AG08395 (cell line): ENCODE measurements at places on chromosomes 2 and 18.

GRCh38 chr2:182870227-182870626, 3.8 kb upstream of the FRZB start:
- no peak for DNase-seq

DNA sequence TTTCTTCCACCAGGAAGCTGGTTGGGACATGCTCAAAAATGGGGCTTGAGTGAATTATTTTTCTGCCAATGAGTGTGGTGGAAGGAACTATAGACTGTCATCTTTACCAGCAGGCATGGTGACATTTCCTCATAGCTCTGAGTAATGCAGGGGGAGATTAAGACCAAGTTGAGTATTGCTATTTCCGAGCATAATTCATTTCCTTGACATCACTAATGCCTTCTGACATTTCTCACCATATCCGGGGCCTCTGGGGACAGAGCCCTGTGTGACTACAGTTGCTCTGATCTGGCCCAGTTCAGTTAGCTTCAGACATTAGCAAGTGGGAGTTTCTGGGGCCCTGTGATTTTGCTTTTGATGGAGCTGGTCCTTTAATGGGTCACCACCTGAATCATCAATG, 410.4 kb downstream of the MEIS1 start:
- peak; percentile 9 for DNase-seq

DNA sequence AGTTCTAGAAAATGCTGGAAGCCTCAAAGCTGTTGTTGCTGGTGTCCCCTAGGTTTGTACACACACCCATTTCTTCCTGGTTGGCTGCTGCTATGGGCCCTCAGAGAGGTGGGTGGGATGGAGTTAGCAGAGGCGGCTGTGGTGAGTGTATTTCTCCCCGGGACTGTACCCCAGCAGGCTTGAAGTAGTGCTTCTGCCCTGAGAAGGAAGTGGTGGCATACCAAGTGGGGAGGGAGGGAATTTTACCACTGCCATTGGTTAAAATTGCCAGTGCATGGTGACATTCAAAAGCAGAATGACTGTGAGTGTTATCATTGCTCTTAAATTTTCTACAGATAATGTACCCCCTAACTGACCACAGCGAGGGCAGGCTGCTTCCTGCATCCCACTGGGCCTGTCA, 125.6 kb upstream of the CAPN13 start:
- no peak for DNase-seq

DNA sequence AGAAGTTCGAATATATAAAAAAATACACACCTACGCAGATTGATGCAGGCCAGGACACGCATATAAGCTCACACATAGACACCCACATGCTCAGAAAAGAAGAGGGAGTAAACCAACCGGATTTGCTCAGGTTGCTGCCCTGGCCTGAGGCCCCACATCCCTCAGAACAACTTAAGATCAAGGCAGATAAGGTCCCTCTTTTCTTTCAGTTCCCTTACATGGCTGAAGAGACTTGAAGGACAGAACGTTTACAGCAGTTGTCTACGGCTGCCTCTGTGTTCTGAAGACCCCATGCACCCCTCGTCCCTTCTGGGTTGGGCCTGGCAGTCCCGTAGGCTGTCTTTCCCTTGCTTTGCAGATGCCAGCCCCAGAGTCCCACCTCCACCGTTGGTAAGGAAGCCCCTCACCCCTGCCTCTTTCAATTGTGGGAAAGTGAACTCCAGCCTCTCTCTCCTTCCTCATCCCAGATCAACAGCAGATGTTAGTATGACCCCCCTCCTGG, 4.3 kb upstream of the NAGK start:
- no peak for DNase-seq

DNA sequence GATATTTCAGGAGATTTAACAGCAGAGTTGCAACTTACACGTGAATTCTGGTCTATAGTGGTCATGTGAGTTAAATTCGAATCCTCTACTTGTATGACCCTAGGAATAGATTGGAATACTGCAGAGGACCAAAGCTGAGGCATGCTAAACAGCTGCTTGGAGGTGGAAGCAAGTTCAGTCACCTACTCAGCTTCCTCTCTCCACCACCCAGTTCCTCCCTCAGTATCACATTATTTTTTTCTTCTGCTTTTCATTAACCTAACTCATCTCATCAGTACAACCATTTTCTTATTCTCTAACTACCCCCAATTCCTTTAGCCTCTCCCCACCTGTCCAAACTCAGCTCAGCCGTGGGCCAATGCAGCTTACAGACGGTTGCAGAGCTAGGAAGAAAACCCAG, 385.5 kb downstream of the SETBP1 start:
- no peak for DNase-seq

- DNase-seq: no peak
Measured at GRCh38 chr2:46552079-46552478, 72.7 kb downstream of the TMEM247 start.

- DNase-seq: no peak
Measured at GRCh38 chr18:48572402-48573126, 33.7 kb downstream of the CTIF start.

DNA sequence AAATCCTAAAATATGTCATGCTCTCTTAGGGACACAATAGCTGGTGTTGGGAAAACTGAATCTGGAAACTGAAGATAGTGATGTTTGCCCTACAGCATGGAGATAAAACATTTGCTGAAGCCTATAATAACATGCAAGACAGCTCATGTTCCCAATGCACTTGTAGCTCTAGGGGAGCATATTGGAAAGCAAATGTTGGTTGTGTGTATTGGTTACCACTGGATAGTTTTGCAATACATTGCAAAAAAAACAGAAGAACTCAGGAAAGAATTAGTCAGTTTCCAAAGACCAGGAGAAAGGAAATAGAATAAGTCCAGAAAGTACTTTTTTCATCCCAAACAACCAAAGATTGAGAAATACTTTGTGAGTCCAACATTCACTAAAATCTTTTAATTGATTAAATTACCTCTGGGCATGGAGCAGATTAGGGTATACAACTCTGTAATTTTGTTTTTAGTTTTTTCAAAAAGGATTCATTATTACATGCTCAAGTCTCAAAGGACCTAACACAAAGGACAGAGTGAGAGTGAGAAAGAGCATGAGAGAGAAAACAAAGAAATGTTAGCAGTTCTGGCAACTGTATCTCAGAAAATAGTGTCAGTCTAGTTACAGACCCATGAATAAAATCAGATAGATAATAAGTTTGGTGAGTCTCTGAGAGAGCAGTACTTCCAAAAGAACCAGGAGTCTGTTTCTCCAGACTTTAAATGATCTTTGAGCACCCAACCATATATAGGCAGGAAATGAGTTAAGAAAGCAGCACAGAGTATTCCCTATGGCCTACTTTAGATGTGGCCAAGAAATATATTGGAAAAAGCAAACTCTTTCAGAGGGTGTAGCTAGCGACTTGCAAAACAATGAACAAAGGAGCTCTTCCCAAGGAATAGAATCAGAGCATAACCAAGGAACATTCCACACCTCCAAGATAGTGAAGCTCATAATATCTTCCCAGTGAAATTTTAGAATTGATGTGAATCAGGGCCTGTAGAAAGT, 36.6 kb upstream of the COL3A1 start:
- peak; percentile 43 for DNase-seq

DNA sequence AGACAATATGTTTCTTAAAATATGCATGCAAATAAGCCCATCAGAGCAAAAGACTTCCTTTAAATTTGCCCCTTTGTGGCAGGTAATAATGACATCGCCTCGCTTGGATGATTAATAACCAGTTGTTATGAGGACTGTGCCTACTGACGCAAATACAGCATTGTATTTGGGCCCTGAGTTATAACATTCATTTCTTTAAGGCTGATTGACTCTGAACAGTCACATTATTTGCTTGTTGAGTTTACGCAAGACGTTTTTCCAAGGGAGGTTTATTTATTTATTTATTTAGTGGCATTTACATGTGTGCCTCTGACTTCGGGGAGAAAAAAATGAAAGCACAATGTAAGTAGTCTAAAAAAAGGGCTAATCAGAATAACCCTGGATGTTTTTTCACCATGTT, 88.3 kb downstream of the SLC8A1 start:
- DNase-seq: no peak

- DNase-seq: peak; percentile 57
Measured at GRCh38 chr2:180124273-180125139, 117.4 kb upstream of the CWC22 start.

DNA sequence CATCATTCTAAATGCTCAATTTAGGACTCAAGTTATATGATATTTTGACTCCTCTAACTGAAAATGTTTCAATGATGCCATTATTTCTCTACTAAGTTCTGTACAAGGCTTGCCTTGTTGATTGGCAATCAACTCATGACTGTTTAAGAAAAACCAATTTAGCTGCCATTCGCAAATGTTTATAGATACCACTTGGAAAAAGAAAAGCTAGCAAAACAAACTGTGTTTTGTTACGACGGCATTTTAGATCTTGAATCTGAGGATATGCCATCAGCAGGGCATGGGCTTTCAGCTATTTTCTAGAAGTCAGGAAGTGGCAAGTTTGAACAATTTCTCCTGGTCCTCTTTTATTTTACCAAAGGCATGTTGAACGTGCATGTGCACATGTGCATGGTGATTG, 65.3 kb downstream of the MREG start:
- DNase-seq: no peak

DNA sequence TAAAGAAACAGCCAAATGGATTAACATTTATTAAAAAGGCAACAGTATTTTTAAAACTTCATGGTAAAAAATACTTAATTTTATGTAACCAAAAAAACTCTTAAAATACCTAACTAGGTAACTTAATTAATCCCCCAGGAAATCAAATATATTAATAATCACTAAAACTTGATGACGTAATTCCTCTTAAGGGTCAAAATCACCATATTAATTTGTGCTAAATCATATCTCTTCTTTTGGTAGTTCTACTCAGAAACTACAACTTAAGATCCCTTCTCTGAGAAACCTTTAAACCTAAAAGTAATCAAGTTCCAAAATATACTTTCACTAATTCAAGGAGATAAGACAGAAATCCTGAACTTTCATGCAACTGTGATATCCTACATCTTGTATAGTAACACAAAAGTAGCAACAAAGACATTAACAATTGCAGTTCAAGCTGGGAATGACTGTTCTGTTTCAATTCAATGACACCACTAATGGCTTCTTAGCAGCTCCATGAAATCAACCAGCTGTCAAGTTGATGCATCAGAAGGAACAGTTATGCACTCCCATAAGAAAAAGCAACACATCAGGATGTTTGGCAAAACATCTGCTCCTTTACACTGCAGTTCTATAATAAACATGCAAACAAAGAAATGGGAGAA, 4.0 kb downstream of the BAZ2B start:
- DNase-seq: no peak

- no peak for DNase-seq
Measured at GRCh38 chr2:74554820-74555531, 456 bp downstream of the DOK1 start.

- DNase-seq: peak; percentile 14
Measured at GRCh38 chr2:237440819-237441281, 26.9 kb upstream of the COL6A3 start.

- no peak for DNase-seq
Measured at GRCh38 chr2:8076448-8077342, 605.2 kb upstream of the ID2 start.

- DNase-seq: no peak
Measured at GRCh38 chr18:13236411-13236810, 17.9 kb downstream of the LDLRAD4 start.

- DNase-seq: peak; percentile 38
Measured at GRCh38 chr18:43662657-43663056, 385.4 kb upstream of the SYT4 start.

DNA sequence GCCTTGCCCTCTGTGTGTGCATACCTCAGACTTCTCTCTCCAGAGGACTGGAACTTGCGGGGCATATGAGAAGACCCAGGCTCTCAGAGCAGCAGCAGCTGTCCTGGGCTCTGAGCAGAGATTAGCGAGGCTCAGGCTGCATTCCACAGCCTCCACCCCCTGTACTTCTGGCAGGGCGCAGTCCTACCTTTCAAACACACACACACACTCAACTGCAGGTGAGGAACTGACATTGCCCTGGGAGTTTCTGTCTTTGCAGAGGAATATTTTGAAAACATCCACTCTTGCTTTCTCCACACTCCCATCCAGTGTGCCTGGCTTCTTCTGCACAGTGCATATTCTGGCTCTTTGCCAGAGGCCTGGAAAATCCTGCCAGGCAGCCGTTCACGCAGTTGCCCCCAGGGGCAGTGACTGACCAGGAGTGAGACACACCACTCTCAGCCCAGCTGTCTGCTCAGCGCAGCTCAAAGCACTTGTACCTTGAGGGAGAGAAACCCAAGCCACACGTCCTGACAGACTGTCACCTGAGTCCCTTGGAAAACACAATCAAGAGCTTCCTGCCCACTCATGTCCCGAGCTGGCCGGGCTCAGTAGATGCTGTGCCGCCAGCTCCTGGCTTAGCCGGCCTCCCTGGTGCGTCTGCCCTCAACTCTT, 460.8 kb downstream of the RNF144A start:
- DNase-seq: no peak

DNA sequence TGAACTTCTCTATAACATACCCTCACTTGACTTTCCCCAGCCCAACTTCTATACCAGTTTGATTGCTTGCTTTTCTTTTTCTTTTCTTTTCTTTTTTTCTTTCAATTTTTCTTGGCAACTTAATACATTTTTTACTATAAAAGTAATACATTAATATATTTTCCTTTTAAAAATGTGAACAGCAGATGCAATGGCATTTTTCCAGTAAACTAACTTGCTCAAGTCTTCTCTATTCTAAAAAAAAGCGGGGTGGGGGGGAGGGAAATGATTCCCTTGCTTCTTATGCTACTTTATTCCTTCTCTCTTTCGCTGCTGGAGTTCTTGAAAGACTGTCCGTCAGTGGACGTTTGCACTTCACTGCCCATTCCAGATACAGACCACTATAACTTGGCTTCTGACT, 70.5 kb downstream of the RBMS1 start:
- DNase-seq: no peak

DNA sequence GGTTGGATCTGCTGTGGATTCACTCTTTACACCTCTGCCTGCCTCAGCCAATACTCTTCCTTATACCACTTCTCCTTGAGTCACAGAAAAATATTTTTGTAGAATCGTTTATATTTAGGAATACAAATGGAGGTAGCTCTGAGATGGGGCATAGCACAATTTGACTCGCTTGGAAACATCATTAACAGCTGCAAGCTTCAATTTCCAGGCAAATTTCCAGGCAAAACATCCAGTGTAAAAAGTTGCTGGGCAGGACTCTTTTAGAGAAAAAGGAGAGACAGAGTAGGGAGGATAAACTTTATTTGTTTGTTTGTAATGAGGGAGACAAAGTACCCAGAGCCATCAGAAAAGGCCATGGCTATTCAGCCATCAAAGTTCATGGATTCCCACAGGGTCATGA, 74.4 kb upstream of the SOX11 start:
- DNase-seq: no peak

DNA sequence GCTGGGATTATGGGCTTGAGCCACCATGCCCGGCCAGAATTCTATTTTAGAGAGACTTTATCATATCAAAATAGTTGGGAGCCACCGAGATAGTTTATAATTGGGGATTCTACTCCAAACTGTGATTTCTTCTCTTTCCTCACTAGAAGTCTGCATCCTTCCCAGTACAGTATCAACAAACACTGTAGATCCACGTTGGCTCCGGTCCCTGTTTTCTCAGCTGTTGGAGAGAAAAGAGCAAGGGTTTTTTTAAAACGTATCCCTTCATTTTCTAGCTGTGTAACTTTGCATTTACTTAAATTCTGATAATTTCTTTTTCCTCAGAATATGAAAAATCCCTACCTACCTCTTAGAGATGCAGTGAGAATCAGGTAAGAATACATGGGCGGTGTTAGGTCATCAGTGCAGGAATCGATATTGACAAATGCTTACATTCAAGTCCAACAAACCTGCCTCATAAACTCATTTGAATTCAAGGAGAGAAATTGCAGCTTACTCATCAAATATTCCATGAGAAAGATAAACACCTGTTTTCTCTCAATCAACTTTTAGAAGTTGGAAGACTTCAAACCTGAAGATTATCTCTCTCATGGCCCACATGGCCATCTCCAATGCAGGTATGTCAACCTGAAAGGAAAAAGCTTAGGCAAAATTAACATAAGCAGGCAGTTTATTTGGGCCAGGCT, 17.7 kb upstream of the PDCL3 start:
- DNase-seq: no peak
